ENCODE measurements at places on chromosomes 13 and 19.

DNA sequence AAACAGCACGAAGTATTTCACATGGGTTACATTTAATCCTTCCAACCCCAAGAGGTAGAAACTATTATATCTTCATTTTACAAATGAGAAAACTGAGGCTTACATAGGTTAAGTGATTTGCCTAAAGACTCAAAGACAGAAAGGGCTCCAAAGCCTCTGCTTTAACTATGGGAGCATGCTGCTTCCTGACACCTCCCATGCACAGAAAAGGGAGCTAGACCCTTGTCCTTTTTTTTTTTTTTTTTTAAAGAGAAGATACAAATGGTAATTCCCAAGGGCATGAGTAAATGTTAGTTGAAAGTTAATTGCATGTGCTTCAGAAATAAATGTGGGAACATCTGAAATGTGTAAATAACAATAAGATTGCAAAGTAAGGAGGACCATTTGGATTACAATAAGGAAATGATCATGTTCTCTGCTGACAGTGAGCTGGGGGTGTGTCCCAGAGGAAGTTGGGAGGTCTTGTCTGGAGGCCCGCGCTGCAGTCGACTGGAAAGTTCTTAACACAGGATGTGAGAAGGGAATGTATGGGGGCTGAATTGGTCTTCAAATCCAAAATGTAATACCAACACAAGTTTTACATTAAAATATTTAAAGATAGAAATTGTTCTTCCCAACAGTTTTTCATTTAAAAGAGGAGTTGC is 500.3 kb downstream of the KLF12 start:
- DNase-seq, result no peak

DNA sequence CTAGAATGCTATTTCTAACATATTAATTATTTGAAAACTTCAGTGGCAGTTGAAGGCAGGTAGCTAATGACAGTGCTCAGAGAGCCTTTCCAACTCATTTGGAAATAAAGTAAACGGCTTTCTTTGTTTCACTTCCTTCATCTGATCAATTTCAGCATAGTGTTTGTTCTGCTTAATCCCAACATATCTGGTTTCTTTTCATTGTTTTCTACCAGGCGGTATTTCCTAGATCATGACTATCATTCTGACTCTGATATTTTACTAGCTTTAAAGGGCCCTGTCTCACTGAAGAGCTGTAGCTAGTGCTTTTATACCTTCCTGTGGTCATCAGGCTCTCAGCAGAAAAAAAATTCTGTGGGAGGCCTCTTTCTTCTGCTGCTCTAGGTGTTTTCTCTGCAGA is 178.6 kb downstream of the RBM26 start:
- no peak for DNase-seq

GRCh38 chr13:100480676-100481075 is 107.9 kb downstream of the GGACT start:
- no peak for DNase-seq

- DNase-seq, result no peak
Measured at GRCh38 chr13:111228262-111229144, 91.9 kb upstream of the TEX29 start.

GRCh38 chr13:96090240-96091101 is 564 bp downstream of the HS6ST3 start:
- peak; percentile 51 for DNase-seq

- DNase-seq, result no peak
Measured at GRCh38 chr13:83007226-83007625, 875.0 kb downstream of the SLITRK1 start.

GRCh38 chr19:44848036-44848811 is 2.1 kb downstream of the NECTIN2 start:
- peak; percentile 59 for DNase-seq

GRCh38 chr13:50393628-50394027 is 378.4 kb downstream of the KCNRG start:
- DNase-seq, result no peak

DNA sequence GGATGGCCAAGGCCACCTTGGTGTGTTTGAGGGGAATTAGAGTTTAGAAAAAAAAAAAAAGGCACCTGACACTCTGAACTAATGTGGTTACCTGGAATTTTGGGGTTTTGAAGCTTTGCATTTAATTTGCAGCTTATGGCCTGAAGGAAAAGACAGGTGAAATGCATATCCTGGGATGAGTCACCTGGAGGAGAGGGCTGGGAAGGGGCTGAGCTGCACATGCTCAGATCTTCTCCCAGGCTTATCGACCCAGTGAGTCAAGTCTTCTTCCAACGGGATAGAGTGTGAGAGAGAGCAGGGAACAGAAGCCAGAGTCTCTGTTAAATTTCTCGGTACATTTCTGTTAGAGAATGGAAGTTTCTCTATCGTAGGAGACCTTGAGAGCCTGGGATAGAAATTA is 29.7 kb upstream of the ALOX5AP start:
- DNase-seq, result no peak

DNA sequence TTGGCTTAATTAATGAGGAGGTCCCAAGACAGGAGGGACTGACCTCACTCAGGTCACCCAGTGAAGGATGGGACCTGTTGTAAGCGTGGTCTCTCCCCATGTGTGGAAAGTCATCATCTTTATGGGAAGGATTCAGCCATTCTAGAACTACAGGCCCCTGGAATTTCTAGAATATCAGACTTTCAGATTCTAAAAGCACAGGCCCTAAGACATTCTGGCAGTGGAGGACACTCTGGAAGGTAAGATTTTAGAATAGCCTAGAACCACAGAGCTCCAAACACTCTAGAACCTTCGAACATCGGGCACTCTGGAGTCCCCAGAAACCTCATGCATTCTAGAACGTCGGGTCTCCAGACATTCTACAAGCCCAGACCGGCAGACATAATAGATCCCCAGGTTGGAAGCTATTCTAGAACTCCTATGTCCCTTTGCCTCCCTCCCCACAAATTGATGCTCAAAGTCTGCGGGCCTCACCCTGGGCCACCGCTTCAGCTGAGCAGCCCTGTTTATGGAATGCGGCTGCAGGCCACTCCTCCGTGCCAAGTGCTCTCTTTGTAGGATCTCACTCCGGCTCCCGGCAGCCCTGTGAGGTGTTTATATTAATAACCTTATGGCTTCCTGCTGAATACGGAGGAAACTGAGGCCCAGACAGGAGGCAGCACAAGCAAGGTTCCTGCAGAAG is 1.9 kb upstream of the KLK15 start:
- peak; percentile 58 for DNase-seq

- no peak for DNase-seq
Measured at GRCh38 chr19:17020823-17021222, 5.8 kb downstream of the CPAMD8 start.

All from thyroid gland (tissue), 4 donors.